SK-N-SH (cell line): ENCODE measurements at places on chromosomes 4 and X. TPM values are rescaled to one million over a fixed set of nuclear protein-coding genes. Genes with fewer than 3 reads are reported as not detected.

BMX gene
- not detected in 2 replicates for polyA plus RNA-seq

AR gene
- not detected in 2 replicates for polyA plus RNA-seq

SASH3 gene
- polyA plus RNA-seq, result not detected in 2 replicates

ASIC5 gene
- polyA plus RNA-seq, result not detected in 2 replicates

GLUD2 gene
- polyA plus RNA-seq, result 0.03 and 0.31 TPM in 2 replicates

MAGEA8 gene
- 0.15 and 0.20 TPM in 2 replicates for polyA plus RNA-seq

DNA sequence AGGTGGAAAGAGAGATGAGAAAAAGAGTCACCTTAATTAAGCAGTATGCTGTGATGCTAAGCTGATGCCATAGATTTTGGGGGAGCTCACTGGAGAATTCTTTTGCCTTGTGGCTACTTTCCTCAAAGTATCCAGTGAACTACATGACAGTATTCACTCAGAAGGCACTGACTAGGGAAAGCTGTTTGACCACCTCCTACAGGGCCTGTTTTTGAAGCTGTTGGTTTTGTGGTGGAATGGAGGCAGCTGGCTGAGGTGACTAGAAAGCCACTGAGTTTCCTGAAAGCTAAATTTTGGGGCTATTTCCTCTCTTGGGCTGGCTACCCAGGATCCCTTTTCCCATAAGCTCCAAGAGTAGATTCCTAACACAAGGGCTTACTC, 124.8 kb upstream of the EOLA2 start:
- DNase-seq, result no peak

- DNase-seq, result peak; percentile 14
These were observed 567.7 kb downstream of the MAGEB5 start for GRCh38 chrX:26783512-26784225.

DNA sequence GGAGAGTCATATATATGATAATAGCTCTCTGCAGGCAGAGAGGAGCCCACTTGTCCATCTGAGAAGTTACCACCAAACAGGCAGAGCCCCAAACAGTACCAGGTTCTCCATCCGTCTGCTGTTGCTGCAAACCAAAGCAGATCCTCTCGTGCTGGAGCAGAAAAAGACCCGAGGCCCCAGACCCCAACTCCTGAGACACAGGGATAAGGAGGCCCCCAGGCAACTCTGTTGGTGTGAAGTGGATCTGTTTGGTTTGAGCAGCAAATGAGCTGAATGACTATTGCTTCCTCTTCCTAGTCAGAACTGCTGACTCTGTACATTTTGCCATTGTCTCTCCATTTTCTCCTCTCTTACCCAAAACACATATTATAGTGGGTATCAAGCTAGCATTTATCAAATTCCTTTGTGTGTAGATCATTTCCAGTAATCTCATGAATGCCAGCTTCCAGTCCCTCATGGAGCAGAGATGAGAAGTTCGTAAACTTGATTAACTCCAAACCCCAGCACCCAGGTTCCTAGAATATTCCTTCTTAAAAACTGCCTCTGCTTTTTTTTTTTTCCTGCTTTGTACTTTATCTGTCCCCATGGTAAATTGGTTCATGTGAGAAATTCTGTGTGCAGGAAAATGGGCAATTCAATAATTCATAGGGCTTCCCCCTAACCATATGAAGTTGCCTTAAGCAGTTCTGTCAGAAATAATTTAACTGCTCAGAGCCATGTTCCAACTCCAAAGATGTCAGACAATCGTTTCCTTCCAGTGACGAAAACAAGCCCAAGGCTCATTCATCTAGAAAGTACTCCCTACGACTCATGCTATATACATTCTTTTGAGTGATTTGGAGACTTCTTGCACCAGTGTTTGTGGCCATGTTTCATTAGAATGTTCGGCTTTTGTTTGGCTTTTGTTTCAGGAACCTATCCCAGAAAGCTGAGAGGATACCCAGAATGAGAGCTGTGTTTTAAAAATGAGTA, 98.6 kb upstream of the ATXN3L start:
- no peak for DNase-seq

- no peak for DNase-seq
These were observed 29.6 kb downstream of the PDK3 start for GRCh38 chrX:24494647-24495075.

DNA sequence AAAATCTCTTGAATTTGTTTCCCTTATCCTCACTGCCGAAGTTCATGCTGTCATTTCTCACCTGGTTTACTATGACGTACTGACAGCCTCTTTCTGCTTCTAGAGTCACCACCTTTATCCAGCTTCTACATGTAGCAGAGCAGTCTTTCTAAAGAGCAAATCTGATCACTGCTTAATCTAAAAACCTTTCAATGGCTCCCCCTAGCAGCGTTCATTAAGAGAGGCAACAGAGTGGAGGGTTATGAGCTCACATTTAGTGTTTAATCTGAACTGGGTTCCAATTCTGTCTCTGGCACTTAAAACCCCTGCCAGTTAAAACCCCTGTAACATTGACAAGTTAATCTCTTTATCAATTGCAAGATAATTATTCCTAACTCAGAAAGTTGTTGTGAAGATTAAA, 4.4 kb downstream of the RBPJ start:
- peak; percentile 33 for DNase-seq

DNA sequence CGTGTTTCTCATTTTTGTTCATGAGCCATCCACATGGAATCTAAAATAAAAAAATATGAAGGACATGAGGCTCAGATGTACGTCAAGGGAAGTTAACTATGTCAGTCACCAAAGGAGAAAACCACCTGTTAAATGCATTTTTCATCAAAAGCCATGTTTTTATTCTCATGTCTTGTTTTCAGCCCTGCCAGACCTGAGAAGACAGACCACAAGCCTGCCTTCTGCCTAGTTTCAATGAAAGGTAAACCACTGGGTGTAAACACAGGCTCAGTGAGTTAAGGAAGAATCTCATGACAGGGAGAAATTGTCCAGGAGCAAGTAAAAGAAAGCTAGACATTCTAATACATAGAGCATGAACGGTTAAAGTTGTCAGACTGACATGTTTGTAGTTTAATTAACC, 52.3 kb upstream of the TNIP3 start:
- DNase-seq, result no peak

DNA sequence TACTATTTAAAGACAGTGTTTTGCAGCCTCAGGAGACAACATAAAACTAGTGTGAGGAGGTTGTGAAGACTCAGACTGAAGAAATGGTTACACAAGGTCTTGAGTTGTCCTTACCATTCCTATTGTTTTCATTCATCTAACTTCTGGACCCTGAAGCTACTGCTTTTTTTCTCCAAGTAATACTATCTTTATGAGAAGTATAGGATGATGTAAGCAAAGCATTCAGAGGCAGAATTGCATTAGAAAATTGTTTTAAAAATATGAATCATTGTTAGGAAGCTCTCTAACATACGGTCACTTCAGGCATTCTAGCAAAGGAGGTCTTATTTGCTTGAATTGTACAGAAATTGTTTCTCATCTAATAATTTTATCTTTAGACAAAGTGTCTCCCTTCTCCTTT, 357.8 kb downstream of the TLL1 start:
- DNase-seq, result no peak

DNA sequence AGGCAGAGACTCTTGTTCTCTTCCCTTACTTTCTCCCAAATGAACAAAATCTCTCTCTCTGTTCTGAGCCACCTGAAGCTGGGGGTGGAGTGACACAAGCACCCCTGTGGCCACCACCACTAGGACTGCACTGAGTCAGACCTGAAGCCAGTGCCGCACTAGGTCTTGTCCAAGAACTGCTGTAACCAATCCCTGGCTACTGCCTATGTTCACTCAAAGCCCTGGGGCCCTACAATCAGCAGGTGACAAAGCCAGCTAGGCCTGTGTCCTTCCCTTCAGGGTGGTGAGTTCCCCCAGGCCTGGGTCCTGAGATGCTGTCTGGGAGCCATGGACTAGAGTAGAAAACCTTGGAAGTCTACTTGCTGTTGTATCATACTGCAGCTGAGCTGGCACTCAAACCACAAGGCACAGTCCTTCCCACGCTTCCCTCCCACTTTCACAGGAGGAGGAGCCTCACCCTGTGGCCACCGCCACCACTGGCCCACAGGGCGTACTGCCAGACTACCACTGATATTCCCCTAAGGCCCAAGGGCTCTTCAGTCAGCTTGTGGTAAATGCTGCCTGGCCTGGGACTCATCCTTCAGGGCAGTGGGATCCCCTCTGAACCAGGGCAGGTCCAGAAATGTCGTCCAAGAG, 119.1 kb downstream of the RTL9 start:
- DNase-seq, result no peak

- DNase-seq, result no peak
These were observed 178.9 kb upstream of the GATB start for GRCh38 chr4:151939670-151940069.

- no peak for DNase-seq
These were observed 189.9 kb downstream of the NWD2 start for GRCh38 chr4:37434469-37434868.

DNA sequence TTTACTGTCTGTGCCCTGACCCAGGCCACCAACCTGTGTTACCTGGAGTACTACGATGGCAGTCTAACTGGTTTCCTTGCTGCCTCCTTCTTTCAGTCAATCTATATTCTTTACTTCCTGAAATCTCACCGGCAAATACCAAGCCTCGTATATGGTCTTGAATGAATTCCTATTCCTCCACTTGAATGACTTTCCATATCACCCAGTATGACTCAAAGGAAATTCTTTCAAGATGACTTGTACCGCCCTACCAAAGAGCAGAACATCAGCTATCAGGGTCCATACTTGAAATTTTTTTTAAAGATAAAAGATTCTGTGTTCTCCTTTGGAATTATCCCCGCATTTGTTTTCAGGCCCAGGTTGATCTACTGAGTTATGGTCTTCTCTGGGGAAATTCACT, 378.0 kb downstream of the AFF2 start:
- DNase-seq, result no peak

DNA sequence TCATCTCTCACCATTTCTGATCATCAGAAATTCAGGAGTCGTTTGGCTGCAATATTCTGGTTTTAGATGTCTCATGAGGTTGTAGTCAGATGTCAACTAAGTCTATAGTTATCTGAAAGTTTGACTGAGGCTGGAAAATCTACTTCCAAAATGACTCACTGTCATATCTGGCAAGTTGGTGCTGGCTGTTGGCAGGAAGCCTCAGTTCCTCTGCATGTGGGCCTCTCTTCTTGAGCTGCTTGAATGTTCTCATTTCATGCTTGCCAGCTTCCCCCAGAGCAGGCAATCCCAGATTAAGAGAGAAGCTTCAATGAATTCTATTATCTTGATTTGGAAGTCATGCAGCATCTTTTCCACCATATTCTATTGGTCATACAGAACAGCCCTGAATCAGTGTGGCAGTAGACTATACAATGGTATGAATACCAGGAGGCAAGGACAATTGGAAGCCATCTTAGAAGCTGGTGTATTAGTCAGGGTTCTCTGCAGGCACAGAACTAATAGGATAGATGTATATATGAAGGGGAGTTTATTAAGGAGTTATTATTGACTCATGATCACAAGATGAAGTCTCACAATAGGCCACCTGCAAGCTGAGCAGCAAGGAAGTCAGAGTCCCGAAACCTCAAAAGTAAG, 46.8 kb upstream of the ELF2 start:
- no peak for DNase-seq

DNA sequence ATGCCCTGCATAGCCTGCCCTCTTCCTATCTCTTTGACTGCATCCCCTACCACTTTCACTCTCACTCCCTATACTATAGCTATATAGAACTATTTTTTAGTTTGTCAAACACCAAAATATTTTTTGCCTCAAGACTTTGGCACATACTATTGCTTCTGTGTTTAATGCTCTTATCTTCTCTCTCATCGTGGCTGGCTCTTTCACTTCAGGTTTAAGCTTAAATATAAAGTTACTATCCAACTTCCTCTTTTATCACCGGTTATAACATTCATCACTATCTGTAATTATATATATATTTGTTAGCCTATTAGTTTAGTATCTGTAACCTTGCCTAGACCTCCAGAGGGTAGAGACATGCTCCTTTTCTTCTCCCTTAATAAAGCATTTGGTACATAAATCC, 11.5 kb upstream of the HMGB2 start:
- DNase-seq, result no peak

- DNase-seq, result peak; percentile 28
These were observed 90.6 kb downstream of the LRP2BP start for GRCh38 chr4:185304944-185305690.

- DNase-seq, result no peak
These were observed 16.0 kb upstream of the UGT8 start for GRCh38 chr4:114582621-114583020.

GRCh38 chrX:148363471-148364235, 136.8 kb upstream of the AFF2 start:
- DNase-seq, result no peak
